AG08396 (cell line): ENCODE measurements at places on chromosomes 2 and 18.

DNA sequence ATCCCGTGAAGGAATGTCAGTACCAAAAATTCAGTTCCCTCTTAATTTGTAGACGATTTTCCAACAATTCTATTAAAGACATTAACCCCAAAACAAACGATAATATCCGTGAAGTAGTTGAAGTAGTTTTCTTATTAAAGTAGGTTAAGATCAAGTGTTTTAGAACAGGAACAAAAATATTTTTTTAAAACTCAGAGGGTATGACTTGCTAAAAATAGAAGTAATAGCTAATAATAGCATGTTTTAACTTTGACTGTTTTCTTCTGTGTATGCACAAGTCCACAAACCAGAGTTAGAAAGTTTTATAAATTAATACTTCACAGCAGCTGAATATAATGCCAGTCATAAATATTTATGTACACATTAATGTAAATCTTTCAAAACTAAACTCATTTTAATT lies 2.4 kb downstream of the DNAJC10 start:
- DNase-seq, result no peak

GRCh38 chr2:58107803-58108710 lies 61.5 kb downstream of the VRK2 start:
- peak; percentile 43 for DNase-seq

DNA sequence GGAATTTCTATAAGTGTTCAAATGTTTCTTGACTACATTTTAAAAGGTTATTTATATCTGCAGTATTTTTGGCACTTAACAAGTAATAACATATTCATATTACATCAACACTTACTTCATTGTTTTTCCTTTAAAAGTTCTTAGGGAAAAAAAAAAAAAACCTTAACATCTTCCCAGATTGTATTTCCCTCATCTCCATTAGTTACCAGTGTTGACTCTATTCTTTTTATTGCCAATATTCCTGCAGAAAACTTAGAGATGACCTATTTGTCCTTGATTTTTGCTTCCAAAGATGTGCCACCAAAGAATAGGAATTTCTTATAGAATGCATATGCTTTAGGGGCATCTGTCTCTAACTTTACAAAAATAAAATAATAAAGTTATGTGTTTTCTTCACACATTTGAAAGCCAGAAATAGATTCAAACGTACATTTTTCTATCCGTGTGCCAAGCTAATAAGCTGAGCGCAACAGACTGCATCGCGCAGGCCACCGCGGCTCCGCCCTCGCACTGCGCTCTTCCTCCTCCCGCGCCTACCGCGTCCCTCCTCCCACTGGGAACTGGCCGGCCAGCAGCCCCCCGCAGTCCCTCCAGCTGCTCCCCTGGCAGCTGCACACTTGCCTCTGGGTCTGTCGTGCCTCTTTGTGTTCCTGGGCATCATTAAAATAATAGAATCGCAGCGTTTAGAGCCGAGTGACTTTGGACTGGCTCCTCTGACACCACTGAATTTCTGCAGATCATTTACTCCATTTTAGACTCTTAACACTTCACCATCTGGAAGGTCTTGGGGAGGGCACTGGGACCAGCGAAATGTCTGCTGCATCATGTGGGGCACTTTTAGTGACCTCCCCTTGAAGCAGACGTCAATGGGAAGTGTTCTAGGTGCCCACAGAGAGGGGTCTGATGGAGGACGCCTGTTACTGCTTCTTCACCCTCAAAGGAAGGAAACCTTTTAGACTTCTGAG lies 21.2 kb upstream of the NAB1 start:
- peak; percentile 52 for DNase-seq

DNA sequence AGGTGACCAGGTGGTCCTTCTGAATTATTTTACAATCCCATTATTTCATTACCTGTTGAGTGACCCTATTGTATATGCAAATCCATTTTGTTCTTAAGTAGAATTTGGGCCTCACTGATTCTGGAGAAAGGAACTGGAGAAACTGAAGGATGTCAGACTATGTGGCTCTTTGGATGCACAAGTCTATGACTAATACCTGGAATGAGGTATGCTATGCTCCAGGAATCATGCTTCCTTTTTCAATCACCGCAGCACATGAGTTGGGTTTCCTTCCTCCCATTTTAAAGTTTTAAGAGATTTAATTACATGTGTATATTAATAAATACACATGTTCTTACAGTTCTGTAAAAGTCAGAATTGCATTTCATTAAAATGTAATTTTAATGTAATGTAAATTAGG lies 253.9 kb upstream of the VWC2L start:
- DNase-seq, result no peak

- DNase-seq, result no peak
These were observed 102.1 kb downstream of the SH3YL1 start for GRCh38 chr2:161729-162128.
